Activated T-cell treated with anti-CD3 and anti-CD28 coated beads, Interleukin-2, amount 50 U/mL, for 72 hours (primary cell): ENCODE measurements at places on chromosomes 5 and 9. TPM values are rescaled to one million over a fixed set of nuclear protein-coding genes. Genes with fewer than 3 reads are reported as not detected.
A peak's percentile ranks its signal among the peaks of the same experiment; 100 is the strongest.

Gene FOXI1
- total RNA-seq = not detected

Gene PCDHA9
- not detected for total RNA-seq

Gene RASGRF2
- total RNA-seq = 20.5 TPM

Gene ACO1
- total RNA-seq = 10.1 TPM

Gene EGFL7
- 0.93 TPM for total RNA-seq

Gene MARVELD2
- 0.74 TPM for total RNA-seq

Gene COL27A1
- 1.3 TPM for total RNA-seq

Gene CKMT2
- total RNA-seq = not detected

Gene RC3H2
- 35.6 TPM for total RNA-seq

Gene SPATA31D4
- total RNA-seq = not detected

DNA sequence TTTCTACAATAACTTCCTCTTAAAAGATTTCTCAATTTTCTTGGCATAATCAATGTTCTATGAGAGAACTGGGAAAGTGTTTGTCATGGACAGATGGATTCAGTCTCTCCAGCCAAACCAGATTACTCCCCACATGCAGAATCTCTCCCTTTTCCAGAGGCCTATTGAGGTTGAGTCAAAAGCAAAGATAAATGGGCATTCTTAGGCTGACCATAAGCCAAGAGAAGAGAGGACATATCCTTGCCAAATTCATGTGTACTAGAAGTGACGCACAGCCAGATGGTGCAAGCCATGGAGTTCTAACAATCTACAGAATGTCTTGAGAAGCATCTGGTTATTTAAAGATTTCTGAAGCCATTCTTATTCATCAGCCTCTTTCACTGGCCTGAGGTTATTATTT lies 2115.0 kb downstream of the MAT2B start:
- no peak for DNase-seq

DNA sequence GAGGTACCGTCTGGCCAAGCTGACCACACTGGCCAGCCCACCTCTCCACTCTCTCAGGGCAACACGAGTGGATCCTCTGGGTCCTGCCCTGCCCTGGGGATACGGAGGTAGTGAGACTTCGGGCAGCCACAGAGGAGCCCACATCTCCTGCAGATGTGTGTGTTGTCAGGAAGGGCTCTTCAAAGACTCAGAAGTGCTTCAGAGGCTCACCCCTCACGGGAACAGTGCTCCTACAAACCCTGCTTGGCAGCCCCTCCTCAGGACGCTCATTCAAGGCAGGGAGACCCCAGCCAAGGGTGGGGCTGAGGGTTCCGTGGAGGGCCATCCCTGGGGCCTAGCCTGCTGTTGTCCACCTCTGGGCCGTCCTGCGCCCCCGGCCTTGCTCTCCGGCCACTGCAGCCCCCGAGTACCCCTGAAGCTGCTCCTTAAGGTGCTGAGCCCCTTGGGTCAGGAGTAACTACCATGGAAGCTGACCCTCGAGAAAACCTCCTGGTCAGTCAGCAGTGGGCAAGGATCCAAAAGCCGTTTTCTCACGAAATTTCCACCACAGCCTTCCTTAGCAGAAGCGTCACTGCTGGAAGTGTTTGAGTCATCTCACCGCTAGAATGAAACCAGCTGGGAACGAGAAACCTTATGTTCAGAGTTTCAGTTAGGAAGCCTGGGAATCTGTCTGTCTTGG lies 23.2 kb upstream of the LRRC14B start:
- no peak for DNase-seq

DNA sequence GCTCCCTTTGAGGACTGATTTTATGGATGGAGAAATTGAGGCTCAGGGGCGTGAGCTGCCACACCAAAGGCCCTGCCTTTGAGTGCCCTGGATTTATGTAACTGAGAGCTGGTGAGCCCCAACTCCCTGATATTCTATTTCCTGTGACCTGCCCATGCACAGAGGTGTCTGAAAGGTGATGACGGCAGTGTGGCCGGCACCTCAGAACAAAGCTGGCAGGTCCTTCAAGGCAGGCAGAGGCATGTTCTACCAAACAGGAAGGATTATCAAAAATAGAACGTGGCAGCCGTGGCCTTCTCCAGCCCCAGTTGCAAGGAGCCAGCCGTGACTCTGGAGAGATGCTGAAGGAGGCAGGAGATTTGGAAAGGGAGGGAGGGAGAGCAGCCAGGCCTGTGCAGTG lies 36.2 kb downstream of the INSYN2B start:
- no peak for DNase-seq

- DNase-seq = no peak
These were observed 732.7 kb downstream of the SEMA5A start for GRCh38 chr5:8813180-8813579.

DNA sequence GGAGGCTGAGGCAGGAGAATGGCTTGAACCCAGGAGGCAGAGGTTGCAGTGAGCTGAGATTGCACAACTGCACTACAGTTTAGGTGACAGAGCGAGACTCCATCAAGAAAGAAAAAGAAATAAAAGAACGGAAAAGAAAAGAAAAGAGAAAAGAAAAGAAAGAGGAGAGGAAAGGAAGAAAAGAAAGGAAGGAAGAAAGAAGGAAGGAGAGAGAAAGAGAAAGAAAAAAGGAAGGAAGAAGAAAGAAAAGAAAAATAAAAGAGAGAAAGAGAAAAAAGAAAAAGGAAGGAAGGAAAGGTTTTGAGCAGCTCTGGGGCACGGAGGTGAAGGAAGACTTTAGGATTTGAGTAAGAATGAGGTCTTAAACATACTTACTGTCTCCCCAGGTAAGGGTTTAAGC lies 18.4 kb downstream of the TLN1 start:
- no peak for DNase-seq

GRCh38 chr5:35924950-35925722 lies 13.3 kb downstream of the CAPSL start:
- DNase-seq = peak; percentile 89

DNA sequence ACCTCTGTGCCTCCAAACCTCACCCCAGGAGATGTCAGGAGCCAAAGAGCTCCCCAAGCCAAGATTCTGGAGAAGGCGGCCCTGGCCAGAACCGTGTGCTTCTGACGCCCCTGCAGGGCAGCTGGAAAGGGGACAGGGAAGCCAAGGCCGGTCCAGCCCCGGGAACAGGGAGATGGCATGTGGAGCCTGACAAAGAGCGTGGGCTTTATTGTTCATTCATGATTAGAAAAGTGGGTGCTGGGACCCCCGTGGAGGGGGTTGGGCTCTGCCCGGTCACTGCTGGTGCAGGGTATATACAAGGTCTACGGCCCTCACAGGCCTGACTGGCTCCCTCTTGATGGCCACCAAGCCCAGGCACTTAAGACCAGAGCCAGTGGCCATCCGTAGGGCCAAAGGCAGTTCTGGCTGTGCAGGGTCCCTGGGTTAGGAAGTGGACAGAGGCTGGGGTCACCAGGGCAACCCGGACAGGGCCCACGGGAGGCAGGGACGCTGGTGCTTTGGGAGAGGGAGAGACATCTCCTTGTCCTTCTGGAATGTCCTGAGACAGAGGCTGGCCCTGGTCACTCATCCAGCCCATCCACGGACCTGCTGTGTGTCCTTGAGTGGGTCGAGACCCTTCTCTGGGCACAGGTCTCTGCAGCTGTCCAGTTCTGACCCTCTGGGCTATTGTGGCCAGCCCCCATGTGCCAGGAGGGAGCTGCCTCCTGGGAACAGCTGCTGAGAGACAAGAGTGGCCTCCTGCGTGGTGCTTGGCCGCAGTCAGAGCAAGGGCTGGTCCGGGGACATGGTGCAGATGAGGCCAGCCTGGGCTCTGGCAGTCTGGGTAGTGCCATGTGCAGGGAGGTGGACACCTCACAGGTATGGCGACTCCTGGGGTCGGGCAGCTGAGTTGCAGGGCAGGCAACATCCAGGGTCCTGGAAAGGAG lies 12.5 kb downstream of the NINJ1 start:
- no peak for DNase-seq

- no peak for DNase-seq
These were observed 14.6 kb upstream of the RNF183 start for GRCh38 chr9:113317777-113318176.

DNA sequence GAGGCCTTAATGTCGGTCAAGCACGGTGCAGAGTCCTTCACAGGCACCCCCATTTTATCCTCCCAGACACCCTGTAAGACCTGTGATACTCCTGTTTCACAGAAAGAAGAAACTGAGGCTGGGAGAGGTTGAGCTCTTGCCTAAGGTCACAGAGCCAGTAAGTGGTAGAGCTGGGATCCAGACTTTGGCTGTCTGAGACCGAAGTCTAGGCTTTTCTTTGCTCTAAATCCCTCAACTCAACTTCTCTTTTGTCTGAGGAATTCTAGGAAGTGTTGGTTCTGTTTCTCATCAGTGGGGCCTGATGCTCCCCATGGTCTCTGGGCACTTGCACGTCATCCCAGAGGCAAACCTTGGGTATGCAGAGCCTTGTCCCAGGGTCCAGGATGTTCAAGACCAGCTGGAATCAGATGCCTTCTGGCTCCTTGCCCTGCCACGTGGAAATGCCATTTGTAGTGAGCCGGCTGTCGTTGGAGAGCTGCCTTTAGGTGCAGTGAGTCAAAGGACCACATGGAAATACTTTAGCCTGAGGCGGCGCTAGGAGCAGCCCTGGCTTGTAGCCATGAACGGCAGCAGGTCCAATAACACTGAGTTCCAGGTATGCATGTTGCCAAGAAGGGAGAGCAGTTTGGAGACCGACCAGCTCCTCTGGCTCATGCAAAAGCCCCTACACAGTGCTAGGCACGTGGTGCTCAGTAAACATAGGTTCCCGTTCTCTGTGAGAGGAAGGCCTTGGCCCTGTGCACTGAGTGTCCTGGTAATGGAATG lies 9.2 kb downstream of the DCANP1 start:
- no peak for DNase-seq

DNA sequence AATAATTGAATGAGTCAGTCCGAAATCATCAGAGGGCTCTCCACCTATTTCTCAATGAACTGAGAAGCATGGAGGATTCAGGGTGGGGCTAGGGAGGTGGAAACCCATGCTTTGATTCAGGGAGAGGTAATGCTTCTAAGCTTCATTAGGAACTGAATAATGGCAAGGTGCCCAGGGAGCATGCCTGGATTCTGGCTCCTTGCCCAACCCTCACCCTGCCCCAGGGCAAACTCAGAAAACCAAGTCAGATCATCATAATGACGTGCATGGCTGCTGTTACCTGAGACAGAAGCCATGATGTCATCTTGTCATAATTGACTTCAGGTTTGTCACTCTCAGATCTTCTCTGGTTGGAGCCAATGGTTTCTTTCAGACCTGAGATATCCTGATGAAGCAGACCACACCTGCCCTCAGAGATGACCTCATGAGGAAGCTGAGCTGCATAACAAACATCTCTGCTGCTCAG lies 199.6 kb downstream of the SYK start:
- no peak for DNase-seq

DNA sequence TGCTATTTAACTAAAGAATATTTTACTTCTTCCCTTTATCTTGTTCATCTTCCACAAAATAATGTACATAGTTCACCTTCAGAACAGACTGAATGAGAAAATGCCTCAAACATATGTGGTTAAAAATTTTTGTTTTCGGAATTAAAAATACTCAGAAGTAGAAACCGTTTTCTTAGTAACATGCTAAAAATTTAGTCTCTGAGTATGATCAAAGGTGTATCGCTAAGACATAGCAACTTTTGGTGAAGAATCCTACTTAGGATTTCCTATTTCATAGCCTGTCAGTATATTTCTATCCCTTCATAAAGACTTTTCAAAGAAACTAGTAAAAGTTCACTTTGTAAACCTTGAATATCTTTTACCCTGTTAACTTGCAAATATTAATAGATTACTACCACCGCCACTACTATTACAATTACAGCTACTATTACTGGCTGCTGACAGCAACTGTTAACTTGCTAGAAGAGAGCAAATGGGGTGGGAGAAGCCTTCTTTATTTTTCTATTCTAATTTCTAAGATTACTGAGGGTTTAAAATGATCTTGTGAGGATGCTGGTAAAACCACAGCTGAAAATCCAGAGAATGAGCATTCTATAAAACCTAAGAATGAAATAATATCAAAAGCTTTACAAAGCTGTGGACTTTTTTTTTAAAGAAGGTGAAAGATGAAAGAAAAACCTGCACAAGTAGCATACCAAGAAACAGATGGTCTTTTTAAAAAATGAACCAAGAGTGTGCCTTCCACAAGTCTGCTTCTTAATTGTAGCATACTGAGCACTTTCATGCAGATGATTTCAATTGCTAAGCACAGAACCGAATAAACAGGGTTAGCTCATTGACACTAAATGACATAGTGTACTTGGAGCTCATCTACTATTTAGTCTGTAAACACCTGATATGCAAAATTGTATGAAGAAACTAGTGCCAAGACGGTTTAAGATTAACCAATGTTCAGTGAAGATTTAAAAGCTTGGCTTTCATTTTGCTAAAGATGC lies 246.3 kb upstream of the EFNA5 start:
- DNase-seq = no peak

DNA sequence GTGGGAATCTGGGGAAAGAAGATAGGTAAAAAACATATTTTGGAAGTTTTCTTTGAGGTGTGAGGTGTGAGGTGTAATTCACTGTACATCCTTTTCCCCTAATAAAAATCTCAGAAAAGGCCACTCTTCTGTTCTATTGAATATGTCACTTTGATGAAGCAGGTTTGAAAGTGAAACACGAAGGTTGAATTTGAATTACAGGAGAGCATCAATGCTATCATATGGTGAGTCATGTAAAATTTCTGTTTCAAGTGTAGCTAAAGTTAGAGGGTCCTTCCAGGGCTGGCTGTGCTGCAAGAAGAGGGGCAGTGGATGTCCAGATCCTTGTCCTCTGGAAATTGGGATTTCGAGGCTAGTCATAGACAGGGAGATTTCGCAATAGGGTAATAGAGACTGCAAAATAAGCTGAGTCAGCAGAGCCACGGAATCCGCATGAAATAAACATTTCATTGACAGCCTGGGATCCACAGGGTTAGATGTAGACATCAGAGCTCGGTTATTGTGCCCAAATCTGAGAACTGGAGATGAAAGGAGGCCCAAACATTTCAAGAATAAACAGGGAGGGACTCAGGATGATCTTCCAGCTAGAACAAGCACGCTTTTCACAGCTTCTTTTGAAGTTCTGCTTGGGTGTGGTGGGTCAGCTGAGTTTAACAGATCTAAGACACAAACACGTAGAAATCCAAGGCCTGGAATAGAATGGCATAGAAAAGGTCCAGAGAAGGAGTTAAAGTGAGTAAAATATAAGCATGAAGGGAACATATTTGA lies 194.4 kb upstream of the CDKN2B start:
- no peak for DNase-seq

DNA sequence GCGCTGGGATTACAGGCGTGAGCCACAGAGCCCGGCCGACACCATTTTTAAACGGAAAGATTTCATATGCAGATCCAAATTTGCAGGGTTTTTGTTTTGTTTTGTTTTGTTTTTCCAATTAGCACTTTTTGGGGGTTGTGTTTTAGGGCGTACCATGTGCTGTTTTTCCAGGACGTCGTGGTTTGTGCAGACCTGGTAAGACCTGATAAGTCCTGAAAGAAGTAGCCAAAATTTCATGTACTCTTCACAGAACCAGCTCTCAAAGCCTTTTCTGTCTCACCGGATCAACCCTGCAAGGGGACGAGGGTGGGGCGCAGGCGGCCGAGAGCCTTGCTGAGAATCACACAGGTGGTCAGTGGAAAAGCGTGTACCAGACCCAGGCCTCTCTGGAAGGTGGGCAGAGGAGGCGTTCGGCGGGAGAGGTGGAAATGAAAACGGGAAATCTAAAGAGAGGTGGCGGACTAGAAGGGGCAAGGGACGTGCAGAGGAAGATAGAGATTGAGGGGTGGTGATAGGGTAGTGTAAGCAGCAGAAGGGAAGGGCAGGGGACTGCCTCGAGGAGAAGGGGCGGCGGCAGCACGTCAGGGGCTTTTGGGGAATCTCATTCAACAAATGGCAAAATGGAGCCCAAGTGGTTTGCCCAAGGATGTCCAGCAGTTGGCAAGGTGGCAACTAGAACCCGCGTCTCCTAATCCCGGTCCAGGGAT lies 1.1 kb upstream of the FAF2 start:
- peak; percentile 6 for DNase-seq

GRCh38 chr9:34654323-34655051 lies 2.5 kb downstream of the IL11RA start:
- DNase-seq = no peak
